ENCODE measurements at places on chromosomes 6 and 20. TPM values are rescaled to one million over a fixed set of nuclear protein-coding genes. Genes with fewer than 3 reads are reported as not detected.

DNA sequence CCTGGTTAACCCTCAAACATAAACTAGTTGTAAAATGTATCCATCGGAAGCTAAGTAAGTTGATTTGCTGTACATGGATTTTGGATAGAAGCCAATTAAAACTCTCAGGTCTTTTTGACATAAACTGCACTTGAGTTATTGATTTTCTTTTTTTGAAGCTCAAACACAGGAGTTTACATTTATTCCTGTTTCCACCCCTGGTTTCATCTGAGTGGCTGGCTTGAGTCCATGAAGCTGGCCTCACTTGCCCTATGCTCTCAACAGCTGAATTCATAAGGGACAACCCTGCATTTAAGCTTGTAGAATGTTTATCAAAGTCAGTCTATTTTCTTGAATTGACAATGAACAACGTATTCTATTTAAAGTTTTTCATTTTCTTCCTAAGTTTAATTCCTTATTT lies 58.1 kb upstream of the PLEKHG1 start:
- no peak overlapping the region for H3K27ac ChIP-seq
- H3K27me3 ChIP-seq = peaks cover 2% of the 10 kb centered on the region
- H3K4me1 ChIP-seq = no peaks in the 10 kb centered on the region
- DNase-seq = no peak

The SPATA25 gene
- total RNA-seq = 2.4 TPM

GRCh38 chr20:31837896-31838397 lies 7.5 kb downstream of the FOXS1 start:
- no peak overlapping the region for H3K4me3 ChIP-seq
- no peaks in the 10 kb centered on the region for H3K27me3 ChIP-seq
- DNase-seq = no peak
- no peaks in the 10 kb centered on the region for H3K36me3 ChIP-seq

The CFB gene
- 2.5 TPM for total RNA-seq

GRCh38 chr6:136104556-136104955 lies 145.6 kb downstream of the MTFR2 start:
- H3K4me3 ChIP-seq = no peak overlapping the region
- peaks cover 17% of the 10 kb centered on the region for H3K4me1 ChIP-seq
- DNase-seq = no peak
- H3K36me3 ChIP-seq = no peaks in the 10 kb centered on the region

DNA sequence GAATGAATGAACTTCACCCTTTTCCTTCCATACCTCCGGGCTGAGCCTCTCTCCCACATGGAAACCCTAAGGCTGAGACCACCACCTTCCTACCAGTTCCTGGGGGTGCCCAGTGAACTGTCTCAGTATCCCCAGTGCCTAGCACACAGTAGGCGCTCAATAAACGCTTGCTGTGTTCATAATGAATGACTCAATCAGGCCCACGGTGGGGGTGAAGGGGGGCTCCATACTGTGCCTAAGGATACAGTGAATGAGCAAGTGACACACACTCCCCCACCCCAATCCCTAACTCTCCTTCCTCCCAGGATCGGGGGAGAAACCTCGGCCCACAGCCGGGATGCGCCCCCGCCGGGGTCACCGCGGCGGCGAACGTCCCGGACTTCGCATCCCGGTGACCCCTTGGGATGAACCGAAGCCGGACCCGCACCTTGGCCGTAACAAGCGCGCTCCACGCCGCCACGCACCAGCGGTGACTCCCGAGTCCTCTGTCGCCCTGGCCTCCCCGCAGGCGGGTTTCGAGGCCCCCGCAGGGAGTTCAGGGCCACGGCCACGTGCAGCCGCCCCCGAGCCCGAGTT lies 592 bp downstream of the KCNG1 start:
- peaks cover 51% of the 10 kb centered on the region for H3K27me3 ChIP-seq
- no peaks in the 10 kb centered on the region for H3K36me3 ChIP-seq
- H3K27ac ChIP-seq = no peak overlapping the region
- DNase-seq = no peak

- H3K27ac ChIP-seq = no peak overlapping the region
- no peaks in the 10 kb centered on the region for H3K27me3 ChIP-seq
- no peaks in the 10 kb centered on the region for H3K36me3 ChIP-seq
- no peaks in the 10 kb centered on the region for H3K4me1 ChIP-seq
- no peak for DNase-seq
- no peak overlapping the region for H3K4me3 ChIP-seq
These were observed 373.5 kb upstream of the BTBD3 start for GRCh38 chr20:11544029-11544678.

GRCh38 chr6:139388384-139388783 lies 13.9 kb upstream of the CITED2 start:
- DNase-seq = no peak
- peaks cover 3% of the 10 kb centered on the region for H3K4me1 ChIP-seq
- no peak overlapping the region for H3K4me3 ChIP-seq
- H3K27me3 ChIP-seq = no peaks in the 10 kb centered on the region
- no peak overlapping the region for H3K27ac ChIP-seq

- no peaks in the 10 kb centered on the region for H3K36me3 ChIP-seq
- H3K4me1 ChIP-seq = no peaks in the 10 kb centered on the region
- H3K4me3 ChIP-seq = no peak overlapping the region
- DNase-seq = no peak
- H3K27ac ChIP-seq = no peak overlapping the region
These were observed 299.5 kb downstream of the PAX1 start for GRCh38 chr20:22004946-22005345.

The SMOC2 gene
- total RNA-seq = 12.3 TPM

The TPBG gene
- 1.1 TPM for total RNA-seq

The SRC gene
- 1.3 TPM for total RNA-seq

The KHDC1 gene
- total RNA-seq = 0.89 TPM

GRCh38 chr6:134706153-134706552 lies 243.7 kb downstream of the ALDH8A1 start:
- peaks cover 9% of the 10 kb centered on the region for H3K4me1 ChIP-seq
- no peak overlapping the region for H3K27ac ChIP-seq
- no peak overlapping the region for H3K4me3 ChIP-seq

GRCh38 chr20:17870086-17870740 lies 98.4 kb downstream of the SNX5 start:
- no peaks in the 10 kb centered on the region for H3K4me1 ChIP-seq
- peak overlapping the region; percentile 28 for H3K4me3 ChIP-seq
- no peak overlapping the region for H3K27ac ChIP-seq
- DNase-seq = no peak

DNA sequence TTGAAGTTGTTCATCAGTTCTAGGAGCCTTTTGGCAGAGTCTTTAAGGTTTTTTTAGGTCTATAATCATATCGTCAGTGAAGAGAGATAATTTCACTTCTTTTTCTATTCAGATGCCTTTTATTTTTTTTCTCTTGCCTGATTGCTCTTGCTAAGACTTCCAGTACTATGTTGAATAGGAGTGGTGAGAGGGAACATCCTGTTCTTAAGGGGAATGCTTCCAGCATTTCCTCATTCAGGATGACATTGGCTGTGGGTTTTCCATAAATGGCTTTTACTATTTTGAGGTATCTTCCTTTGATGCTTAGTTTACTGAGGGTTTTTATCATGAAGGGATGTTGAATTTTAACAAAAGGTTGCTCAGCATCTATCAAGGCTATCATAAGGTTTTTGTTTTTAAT lies 109.5 kb downstream of the CLVS2 start:
- no peak overlapping the region for H3K27ac ChIP-seq
- no peak overlapping the region for H3K4me3 ChIP-seq
- no peaks in the 10 kb centered on the region for H3K36me3 ChIP-seq
- H3K27me3 ChIP-seq = no peaks in the 10 kb centered on the region
- DNase-seq = no peak

Measured in psoas muscle (tissue), 8 donors.